ENCODE measurements at places on chromosomes 12 and 14.

DNA sequence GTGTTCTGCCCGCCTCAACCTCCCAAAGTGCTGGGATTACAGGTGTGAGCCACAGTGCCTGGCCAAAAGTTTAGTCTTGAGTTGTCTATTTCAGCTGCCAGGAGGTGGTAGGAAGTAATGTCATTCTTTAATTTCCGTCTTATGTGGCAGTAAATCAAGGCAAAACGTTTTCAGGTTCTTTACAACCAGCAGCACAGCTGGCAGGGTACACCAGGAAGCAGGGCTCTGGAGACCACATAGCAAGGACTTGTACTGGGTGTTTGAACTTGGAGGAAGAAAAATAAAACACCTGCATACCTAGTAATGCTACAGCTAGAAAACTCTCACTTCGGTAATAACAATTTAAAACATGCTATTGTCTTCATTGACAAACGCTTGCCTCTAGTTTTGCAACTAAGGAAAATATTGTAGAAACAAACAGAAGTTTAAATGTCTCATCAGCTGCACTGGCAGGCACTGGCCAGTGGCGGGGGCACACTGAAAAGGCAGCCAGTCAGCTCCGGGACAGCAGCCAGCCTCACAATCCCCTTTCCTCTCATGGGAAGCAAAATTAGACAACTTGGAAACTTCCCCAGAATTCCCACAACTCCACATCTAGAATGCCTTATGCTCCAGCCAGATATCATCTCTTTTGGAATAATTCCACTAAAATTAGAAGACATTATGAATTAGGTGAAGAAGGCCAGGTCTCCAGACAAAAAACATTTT, 72.2 kb downstream of the CLIP1 start:
- no peak for DNase-seq

DNA sequence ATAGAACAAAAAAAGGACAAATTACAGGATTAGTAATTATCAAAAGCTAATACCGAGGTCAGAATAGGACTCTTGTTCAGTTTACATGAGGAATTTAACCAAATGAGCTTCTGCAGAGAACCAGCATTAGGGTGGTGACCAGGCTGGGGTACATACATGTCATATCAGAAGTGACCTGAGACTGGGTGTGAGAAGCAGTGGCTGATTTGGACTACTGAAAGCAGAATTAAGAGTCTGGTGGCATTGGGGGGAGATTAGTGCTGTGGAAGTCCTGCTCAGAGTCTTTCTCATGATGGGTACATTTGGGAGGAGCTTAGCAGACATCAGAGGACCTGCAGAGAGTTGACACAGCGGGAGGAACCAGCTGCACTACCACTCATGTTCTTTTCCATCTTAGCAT, 21.7 kb downstream of the TRAF3 start:
- DNase-seq: no peak

GRCh38 chr12:1644534-1645438, 15.8 kb downstream of the WNT5B start:
- no peak for DNase-seq

- no peak for DNase-seq
Observed at GRCh38 chr12:9258676-9259075, 50.5 kb upstream of the PZP start.

- DNase-seq: no peak
Observed at GRCh38 chr14:100898935-100899883, 4.3 kb downstream of the RTL1 start.

DNA sequence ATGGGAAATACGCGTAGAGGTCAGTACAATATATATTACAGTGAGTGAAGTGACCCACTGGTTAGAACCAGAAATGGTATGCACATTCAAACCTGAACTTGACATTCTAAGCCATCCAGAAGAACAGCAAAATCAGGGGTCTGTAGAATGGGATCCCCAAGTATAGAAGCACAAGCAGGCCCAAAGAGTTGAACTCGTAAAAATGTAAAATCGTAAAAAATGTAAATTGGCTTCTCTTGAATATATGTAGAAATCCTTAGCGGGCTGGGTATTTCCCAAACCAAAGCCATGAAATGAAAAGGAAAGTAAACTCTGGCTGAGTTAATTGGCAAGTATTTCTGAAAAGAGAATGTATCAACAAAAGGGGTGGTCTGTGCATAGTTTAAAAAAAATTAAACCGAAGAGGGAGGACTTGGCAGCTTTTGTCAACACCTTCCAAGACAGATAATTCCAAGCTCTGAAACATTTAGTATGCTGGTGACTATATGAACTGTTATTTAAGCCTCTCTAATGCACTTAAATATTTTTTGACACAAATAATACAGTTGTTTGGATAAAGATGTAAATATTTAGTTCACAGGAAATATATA, 1505.6 kb upstream of the FLRT2 start:
- DNase-seq: no peak

DNA sequence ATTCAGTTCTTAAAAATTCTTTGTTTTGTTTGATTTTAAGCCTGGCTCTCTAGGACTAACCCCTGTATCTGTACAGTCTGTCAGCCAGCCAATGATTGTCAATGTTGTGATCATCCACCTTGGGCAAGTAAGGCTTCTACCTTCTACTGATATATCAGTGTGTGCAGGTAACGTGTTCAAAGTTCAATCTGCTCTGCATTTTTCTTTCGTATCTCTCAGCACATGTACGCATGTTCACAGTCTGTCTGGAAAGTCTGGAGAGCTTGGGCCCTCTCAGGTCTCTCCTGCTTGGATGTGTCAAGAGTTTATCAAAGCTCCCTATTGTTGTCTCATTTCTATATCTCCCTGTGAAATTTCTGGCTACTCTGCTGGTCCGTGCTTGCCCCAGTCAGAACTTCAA, 138.6 kb upstream of the VRK1 start:
- no peak for DNase-seq
